ENCODE measurements at places on chromosomes 6 and 20.

DNA sequence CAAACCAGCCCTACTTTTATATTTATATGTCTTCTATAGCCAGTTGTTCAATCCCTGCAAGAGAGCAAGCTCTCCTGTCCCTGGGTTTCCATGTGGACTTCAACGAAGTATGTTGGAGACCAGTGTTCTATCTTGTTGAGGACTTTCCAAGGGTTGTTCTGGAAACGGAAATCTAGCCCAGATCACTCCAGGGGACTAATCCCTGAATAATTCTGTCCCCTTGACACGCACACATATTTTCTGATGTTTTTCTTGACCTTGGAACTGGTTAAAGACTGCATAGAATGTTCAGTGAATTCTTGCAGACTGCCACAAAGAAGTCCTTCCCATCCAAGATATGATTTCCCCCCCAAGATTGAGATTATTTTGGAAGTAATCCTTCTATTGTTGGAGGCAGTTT is 9.5 kb upstream of the MYLK2 start:
- DNase-seq = no peak

GRCh38 chr6:4253604-4254231 is 118.3 kb upstream of the ECI2 start:
- DNase-seq = peak; percentile 77

GRCh38 chr20:5143851-5144250 is 17.0 kb downstream of the CDS2 start:
- no peak for DNase-seq

DNA sequence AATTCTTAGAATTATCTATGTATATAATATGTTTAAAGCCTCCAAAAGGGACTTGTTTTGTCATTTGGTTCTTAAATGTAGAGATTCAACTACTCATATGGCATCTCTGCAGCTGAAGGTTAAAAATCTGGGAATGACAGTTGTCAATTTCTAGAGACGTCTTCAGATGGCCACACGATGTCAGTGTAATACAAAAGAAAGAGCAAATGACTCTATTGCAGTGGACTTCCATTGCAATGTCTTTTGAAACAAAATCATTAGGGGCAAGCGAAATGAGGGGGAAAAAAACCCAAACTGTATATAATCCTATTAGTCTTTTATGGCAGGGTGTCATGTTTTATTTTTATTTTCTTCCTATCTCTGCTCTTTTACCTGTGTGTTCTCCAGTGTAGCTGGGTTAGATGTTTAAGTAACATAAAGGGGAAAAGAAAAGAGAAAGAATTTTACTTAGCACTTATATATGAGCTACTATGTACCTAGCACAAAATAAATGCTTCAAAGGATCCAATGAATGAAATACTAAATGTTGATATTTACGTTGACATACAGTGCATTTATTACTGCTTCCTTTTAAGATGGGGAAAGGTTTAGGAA is 26.2 kb downstream of the CCN2 start:
- peak; percentile 61 for DNase-seq

GRCh38 chr6:3841711-3842565 is 7.2 kb upstream of the FAM50B start:
- DNase-seq = peak; percentile 80

DNA sequence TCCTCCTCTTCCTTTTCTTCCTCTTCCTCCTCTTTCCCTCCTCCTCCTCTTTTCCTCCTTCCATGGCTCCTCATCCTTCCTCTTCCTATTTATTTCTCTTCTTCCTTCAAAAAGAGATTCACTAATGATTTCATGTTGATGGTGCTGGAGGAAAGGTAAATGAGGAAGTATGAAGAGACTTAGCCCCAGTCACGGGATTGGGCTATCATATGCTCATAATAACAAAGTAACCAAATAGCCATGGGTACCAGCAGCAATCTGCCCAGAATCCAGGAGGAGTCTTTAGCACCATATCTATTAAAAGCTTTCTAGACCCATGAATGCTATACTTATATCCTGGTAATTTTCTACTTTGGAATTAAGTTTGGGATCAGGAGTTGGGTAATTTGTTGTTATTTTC is 910.9 kb upstream of the MAP3K7 start:
- no peak for DNase-seq

DNA sequence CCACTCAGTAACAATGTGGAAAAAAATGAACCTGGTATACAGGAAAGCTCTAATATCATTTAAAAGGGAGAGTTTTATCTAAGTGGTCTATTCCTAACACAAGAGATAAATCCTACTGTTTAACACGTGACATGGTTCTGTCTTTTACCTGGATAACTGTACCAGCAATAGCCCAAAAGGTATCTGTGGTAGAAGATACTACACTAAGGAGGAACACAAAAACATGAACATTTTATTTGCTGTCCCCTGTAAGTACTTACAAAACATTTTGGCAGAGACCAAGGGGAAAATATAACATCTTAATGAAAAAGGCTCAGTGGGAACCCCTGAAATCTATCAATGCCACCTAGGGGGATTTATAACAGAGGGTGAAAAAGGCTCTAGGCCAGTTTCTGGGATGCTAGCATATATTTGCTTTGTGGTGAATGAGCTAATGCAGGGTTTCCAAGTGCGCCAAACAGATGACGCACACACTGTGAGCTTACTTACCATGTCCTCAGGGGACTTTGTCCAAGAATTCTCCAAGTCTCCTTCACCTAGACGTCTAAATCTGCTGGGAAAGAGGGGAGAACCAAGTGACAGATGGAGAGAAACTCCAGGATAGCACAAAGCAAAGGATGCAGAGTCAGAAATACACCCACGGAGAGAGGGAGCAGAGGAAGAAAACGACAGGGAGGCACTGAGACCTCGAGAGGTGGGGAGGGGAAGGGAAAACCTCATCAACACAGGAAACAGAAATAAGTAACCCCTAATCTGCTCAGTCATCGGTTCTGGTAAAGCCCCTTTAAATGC is 147.9 kb upstream of the PRND start:
- peak; percentile 61 for DNase-seq

DNA sequence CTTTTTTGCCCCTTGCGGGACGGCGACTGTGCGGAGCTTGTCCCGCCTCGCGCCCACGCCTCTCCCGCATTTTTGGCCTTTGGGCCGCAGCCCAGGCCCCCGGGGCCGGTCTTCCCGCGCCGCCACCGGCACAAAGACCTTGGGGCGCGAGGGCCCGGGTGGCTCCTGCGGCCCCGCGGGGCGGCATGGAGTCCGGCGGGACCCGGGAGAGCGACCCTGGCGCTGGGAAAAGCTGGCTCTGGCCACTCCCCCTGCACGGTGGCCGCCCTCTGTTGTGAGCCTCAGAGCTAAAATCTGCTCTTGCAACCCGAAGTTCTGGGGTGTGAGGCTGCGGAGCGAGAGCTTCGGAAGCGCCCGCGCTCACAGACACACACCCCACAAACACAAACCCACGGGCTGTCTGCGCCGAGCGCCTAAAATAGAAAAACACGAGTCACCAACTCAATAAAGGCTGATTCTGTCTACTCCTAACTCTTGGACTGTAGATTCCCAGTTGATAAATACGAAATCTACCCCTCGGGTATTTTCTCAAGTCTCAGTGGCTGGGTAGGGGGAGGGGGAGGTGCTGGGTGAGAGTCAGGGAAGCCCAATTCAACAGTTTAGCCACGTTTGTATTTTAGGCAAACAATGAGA is 496 bp upstream of the BEND3 start:
- peak; percentile 68 for DNase-seq

DNA sequence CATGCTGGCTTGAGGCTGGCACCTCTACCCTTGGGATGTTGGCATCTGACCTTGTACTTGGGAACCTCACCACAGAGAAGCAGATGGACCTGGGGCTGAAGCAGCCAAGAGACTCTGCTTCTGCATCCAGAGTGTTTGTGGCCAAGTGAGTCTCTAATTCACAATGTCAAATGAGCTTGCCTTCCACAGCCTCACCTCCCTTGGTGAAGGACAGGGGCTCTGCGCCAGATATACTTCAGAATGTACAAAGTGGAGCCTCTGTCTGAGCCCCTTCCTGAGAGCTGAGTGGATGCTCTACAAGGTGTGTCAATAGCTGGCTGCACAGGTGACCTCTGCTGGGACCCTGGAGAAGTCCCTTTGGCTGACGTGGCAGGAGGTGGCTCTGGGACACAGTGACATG is 508.9 kb downstream of the CDH26 start:
- no peak for DNase-seq

- DNase-seq = no peak
Measured at GRCh38 chr6:15453622-15454021, 207.8 kb downstream of the JARID2 start.

All from GM03348 (cell line).